ENCODE measurements at places on chromosomes 7 and 10. TPM values are rescaled to one million over a fixed set of nuclear protein-coding genes. Genes with fewer than 3 reads are reported as not detected.
A peak's percentile ranks its signal among the peaks of the same experiment; 100 is the strongest.

GRCh38 chr10:35882422-35883150, 240.5 kb upstream of the FZD8 start:
- DNase-seq = no peak
- H3K27me3 ChIP-seq = no peaks in the 10 kb centered on the region
- no peak overlapping the region for H3K27ac ChIP-seq
- H3K4me3 ChIP-seq = no peak overlapping the region
- H3K4me1 ChIP-seq = no peaks in the 10 kb centered on the region

GRCh38 chr7:6106140-6106904, 75.1 kb downstream of the ANKRD61 start:
- H3K4me3 ChIP-seq = peak overlapping the region; percentile 80
- no peaks in the 10 kb centered on the region for H3K36me3 ChIP-seq
- H3K4me1 ChIP-seq = peaks cover 25% of the 10 kb centered on the region
- H3K27ac ChIP-seq = peak overlapping the region; percentile 96
- H3K27me3 ChIP-seq = no peaks in the 10 kb centered on the region

- H3K4me3 ChIP-seq = no peak overlapping the region
- H3K36me3 ChIP-seq = peaks cover 38% of the 10 kb centered on the region
- no peak for DNase-seq
Observed at GRCh38 chr10:92142512-92142911, 148.4 kb downstream of the CPEB3 start.

GRCh38 chr10:63173468-63174232, 40.5 kb downstream of the NRBF2 start:
- H3K27ac ChIP-seq = no peak overlapping the region
- DNase-seq = no peak
- H3K4me3 ChIP-seq = no peak overlapping the region
- H3K27me3 ChIP-seq = no peaks in the 10 kb centered on the region
- no peaks in the 10 kb centered on the region for H3K4me1 ChIP-seq
- no peaks in the 10 kb centered on the region for H3K36me3 ChIP-seq

Gene TBX20
- not detected for total RNA-seq

Gene ATP5F1C
- 190 TPM for total RNA-seq

Gene SEMA3C
- total RNA-seq = 2.6 TPM

Gene AZGP1
- total RNA-seq = 0.66 TPM

Gene CPED1
- 1.1 TPM for total RNA-seq
